ENCODE measurements at places on chromosomes 11 and 22. TPM values are rescaled to one million over a fixed set of nuclear protein-coding genes. Genes with fewer than 3 reads are reported as not detected.

DNA sequence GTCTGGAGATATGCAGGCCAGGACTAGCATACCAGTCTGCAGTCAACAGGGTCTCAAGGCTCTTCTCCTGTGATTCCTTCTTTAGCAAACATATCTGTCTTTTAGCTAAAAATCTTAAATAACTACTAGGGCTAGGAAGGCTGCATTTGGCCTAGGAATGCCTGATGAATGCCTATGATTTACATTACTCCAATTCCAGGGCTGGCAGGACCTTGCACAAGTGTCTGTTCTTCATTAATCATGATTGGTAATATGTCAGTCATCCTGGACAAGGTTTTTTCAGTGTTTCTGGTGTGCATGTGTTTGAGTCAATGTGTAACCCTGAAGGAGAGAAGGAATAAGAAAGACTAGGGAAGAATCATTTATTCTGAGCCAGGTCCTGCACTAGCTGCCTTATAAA, 280.5 kb upstream of the NARS2 start:
- no peak for DNase-seq

- DNase-seq: no peak
Observed at GRCh38 chr11:130171534-130171933, 12.0 kb downstream of the ST14 start.

DNA sequence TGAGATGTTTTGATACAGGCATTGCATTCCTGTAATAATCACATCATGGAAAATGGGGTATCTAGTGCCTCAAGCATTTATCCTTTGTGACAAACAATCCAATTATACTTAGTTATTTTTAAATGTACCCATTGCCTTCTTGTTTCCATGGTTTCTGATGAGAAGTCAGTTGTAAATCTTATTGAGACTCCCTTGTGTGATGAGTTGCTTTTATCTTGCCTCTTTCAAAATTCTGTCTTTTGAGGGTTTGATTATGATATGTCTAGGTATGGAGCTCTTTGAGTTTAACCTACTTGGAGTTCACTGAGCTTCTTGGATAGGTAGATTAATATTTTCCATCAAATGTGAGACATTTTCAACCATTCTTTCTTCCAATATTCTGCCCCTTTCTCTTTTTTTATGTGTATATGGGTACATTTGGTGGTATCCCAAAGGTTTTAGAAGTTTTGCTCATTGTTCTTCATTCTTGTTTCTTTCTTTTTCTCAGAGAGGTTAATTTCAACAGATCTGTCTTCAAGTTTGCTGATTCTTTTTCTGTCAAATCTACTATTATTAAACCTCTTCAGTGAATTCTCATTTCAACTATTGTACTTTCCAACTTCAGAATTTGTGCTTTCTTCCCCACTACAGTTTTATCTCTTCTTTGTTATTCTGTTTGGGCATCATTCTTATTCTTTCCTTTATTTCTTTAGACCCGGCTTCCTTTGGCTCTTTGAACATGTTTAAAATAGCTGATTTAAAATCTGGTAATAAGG, 13.7 kb downstream of the NAGA start:
- no peak for DNase-seq

Gene TIMM8B
- 72.7 TPM for polyA plus RNA-seq

DNA sequence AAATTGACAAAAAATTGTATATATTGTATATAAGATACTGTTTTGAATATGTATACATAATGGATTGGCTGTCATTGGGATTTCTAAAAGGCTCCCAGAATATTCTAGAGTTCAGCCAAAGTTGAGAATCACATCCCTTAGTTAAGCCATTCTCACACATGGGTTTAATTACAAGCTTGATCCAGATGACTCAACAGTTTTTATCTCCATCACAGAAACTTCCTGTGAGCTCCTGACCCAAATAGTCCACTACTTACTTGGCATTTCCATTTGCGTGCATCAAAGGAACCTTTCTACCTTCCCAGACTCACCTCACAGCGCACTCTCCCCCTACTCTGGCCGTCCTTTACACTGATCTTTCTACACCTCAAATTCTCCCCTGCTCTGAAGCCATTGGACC, 184.8 kb upstream of the ARHGAP20 start:
- DNase-seq: no peak

GRCh38 chr11:62340269-62340901, 3.1 kb downstream of the ASRGL1 start:
- no peak for DNase-seq

DNA sequence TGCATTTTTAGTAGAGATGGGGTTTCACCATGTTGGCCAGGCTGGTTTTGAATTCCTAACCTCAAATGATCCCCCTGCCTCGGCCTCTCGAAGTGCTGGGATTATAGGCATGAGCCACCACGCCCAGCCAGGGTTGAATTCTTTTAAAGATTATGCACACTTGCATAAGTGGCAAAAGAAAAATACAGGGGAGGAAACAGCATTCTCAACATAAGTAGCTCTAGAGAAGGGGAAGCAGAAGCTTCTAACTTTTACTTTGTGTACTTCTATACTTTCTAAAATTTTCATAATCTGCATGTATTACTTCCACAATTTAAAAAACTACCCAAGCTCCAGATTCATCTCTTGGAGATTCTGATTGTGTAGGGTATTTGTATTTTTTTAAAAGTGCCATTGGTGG, 108.0 kb downstream of the SLC1A2 start:
- DNase-seq: no peak

DNA sequence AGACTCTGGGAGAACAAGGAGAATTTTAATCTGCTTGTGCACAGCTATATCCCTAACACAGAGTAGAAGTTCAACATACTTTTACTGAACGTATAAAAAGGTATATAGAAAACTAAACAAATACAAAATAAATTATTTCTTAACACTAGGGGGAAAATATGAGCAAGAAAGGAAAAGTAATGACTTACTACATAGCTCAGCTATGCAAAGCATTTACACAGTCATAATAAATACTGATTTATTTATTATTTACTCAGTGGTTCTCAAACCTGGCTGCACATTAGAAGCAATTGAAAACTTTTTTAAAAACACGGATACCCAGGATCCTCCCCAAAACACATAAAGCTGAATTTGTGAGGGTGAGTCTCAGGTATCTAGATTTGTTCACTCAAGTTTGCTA, 182.5 kb downstream of the TTC28 start:
- DNase-seq: no peak

DNA sequence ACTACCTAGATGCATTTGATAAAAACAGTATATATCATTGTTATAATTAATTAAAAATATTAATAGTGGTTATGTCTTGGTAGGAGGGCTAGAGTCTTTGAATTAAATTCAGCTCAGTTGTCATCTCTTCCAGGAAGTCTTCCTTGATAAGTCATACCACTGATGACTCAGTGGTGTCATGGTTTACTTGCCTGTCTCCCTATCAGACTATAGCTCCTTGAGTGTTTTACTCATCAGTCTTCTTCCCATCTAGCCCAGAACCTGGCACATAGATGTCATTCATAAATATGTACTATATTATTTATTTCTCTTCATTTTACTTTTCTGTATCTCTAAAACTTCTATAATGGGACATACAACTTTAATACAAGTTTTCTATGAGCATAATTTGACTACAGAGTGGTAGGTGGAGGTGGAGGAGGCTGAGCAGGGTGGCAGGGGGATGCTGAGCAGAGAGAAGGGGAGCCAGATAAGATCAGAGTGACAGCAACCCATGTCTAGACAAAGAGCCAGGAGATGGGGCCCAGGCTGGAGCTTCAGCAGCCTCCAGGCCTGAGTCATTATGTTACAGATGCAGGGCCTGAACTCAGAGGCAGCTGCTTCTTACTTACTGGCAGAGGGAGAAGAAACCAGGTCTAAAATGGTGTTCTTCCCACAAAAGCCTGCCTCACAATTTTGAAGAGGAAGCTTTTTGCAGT, 82.3 kb upstream of the PHOX2A start:
- no peak for DNase-seq

GRCh38 chr11:35267504-35267903, 128.5 kb downstream of the CD44 start:
- no peak for DNase-seq

GRCh38 chr11:33645686-33646085, 54.9 kb downstream of the C11orf91 start:
- no peak for DNase-seq

DNA sequence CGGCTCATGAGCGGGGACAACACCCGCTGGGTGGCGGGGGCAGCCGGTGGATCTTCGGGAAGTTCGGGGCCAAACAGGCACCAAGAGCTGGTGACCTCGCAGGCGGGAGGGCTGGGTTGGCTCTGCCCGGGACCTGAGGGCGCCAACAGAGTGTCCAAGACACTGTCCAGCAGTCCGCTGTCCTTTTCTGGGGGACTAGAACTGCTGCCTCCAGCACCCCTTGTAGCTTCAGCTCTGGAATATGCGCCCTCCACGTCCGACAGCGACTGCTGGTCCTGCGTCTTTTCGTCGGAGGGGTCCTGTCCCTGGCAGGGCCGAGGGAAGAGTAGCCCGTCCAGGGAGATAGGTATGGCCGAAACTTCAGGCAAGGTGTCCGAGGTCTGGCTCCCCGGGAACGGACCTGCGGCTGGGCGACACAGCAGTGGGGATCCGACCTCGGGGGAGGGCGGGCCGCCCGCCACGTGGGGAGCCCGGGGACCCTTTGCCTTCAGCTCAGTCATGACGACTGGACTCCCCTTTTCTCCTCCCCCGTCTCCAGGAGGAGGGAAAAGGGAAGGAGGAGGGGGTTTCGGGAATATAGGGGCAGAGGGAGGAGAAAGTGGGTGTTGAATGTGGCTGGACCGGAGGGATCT, 926 bp downstream of the PGR start:
- no peak for DNase-seq

- DNase-seq: no peak
Observed at GRCh38 chr22:47627556-47628253, 865.3 kb downstream of the TBC1D22A start.

Gene CECR2
- 6.4 TPM for polyA plus RNA-seq

Gene YPEL1
- 11.8 TPM for polyA plus RNA-seq

Gene MS4A4E
- 1.1 TPM for polyA plus RNA-seq

DNA sequence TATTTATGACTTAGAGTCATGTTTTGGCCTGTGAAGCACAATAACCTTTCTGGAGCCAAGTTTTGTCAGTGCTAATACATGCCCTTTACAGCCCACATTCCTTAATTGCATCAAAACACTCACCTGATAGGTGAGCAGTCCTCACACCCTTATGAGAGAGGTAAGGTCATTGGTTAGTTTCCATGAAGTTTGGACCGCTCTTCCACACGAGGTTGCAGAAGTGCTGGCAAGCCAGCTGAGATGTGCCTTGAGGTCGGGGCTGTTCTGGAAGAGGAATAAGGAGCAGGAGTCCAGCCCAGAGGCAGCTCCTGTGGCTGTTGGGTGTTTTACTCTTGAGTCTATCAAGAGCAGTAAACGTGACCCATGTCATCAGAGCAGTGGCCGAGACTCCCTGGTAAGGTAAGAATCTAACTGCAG, 76.3 kb downstream of the CYB5R2 start:
- no peak for DNase-seq

Gene ENTHD1
- not detected for polyA plus RNA-seq

GRCh38 chr11:111427471-111427912, 48.4 kb upstream of the POU2AF1 start:
- DNase-seq: no peak

Gene AQP11
- polyA plus RNA-seq: 2.6 TPM

GRCh38 chr11:75339685-75340409, 11.6 kb downstream of the ARRB1 start:
- no peak for DNase-seq

Data from left renal pelvis (tissue), 4 donors.